ENCODE measurements at places on chromosomes 2 and 18. TPM values are rescaled to one million over a fixed set of nuclear protein-coding genes. Genes with fewer than 3 reads are reported as not detected.

Gene XIRP2
- 0.10 TPM for total RNA-seq

Gene DNAH7
- total RNA-seq, result 0.43 TPM

Gene SH3RF3
- 0.82 TPM for total RNA-seq

Gene CLEC4F
- not detected for total RNA-seq

Gene LYG2
- total RNA-seq, result not detected

Gene UGT1A8
- total RNA-seq, result 2.2 TPM

Gene FABP1
- total RNA-seq, result not detected

Gene TRIP12
- 80.7 TPM for total RNA-seq

Gene CYRIA
- total RNA-seq, result 1.3 TPM

Gene LRP2
- not detected for total RNA-seq

Gene HJURP
- 59.1 TPM for total RNA-seq

- no peak for DNase-seq
These were observed 232.8 kb downstream of the PIK3C3 start for GRCh38 chr18:42187611-42188380.

GRCh38 chr18:9103376-9103873, 926 bp downstream of the NDUFV2 start:
- no peak for DNase-seq

GRCh38 chr18:23977719-23978483, 36.7 kb upstream of the TTC39C start:
- DNase-seq, result no peak

- DNase-seq, result no peak
These were observed 20.3 kb upstream of the KDM3A start for GRCh38 chr2:86420913-86421312.

DNA sequence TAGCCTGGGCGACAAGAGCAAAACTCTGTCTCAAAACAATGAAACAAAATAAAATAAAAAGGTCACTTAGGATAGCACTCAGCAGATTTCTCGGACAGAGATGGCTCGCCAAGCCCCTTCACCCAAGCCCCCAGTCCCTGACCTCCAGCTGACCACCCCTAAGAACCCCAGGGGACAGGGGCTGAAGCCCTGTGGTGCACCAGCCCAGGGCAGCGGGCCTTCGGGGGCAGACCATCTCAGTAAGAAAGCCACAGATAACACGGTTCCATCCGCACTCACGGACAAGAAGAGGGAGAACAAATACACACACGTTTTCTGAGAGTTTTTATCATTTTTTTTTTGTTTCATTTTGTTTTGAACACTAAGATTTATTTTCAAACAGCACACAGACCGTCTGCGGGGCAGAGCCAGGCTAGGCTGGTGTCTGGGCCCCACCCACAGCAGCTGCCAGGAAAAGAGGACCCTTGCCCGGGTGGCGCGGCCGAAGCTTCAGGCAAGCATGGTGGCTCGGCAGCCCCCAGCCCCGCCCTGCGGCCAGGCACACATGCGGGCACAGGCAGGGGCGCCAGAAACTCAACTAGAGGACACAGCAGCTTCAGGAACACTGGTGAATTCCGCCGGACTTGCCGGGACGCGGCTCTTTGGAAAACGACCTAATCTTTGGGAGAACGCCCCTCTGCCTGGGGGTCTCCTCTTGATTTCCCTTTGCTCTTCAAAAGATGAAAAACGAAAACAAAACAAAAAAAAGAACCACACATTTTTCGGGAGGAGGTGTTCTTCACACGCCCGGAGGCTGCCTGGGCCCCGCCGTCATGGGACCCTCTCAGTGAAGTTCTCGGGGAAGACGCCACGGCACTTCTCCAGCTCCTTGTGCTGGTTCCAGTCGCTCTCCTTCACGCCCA, 59.0 kb downstream of the BIN1 start:
- no peak for DNase-seq

- peak; percentile 94 for DNase-seq
These were observed 209.4 kb upstream of the TRIB2 start for GRCh38 chr2:12507295-12507694.

- DNase-seq, result no peak
These were observed 150.3 kb upstream of the ZFP36L2 start for GRCh38 chr2:43376523-43377198.

DNA sequence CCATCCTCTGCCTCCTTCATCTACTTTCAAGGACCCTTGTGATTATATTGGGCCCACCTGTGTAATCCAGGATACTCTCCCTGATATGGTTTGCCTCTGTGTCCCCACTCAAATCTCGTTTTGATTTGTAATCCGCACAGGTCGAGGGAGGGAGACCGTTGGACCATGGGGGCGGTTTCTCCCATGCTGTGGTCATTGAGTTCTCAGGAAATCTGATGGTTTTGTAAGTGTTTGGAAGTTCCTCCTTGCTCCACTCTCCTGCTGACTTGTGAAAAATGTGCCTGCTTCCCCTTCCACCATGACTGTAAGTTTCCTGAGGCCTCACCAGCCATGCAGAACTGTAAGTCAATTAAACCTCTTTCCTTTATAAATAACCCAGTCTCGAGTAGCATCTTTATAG, 42.0 kb upstream of the EML6 start:
- DNase-seq, result no peak

DNA sequence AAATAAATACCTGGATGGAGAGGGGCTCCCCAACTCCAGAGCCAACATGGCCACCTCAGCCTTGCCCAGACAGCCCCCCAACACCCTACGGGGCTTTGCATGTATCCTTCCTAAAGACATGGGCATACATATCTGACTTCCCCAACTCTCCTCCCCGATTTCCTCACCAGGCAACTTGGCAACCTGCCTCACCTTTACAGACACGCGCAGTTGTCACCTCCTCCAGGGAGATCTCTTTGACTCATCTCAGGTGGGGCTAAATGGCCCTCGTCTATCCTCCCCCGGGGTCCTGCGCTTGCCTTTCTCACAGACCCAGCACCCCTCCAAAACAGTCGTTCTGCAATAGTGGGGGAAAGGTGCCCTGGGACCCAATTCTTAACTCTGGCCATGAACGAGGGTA, 10.6 kb upstream of the BIN1 start:
- DNase-seq, result no peak

DNA sequence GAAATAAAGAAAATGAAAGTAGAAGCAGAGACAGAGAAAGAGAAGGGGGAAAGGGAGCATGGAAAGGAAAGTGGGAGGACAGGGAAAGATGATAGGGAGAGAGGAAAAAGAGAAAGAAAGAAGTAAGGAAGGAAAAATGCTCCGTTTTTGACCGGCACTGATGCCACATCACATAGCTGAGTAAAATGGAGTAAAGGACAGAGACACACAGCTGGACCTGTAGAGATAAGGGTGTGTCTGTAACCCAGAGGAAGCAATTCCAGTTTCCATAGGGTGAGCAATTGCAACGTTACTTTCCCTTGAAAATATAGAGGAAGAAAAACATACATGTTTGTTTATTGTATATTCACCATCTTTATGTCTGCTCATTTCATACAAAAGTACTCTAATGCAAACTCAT, 1866.9 kb upstream of the PIK3C3 start:
- DNase-seq, result no peak

- no peak for DNase-seq
These were observed 242.7 kb upstream of the MYT1L start for GRCh38 chr2:2573658-2574293.

GRCh38 chr2:5980450-5981190, 288.4 kb downstream of the SOX11 start:
- DNase-seq, result no peak

DNA sequence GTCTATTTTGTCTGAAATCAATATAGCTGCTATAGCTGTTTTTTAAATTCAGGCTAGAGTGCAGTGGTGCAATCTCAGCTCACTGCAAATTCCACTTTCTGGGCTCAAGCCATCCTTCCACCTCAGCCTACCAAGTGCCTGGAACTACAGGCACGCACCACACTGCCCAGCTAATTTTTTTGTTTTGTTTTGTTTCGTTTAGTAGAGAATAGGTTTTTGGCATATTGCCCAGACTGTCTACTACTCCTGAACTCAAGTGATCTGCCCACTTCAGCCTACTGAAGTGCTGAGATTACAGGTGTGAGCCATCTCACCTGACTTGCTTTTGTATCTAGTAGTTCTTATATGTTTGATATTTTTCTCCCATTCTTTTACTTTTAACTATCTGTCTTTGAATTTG, 259.7 kb downstream of the CDH19 start:
- DNase-seq, result no peak

DNA sequence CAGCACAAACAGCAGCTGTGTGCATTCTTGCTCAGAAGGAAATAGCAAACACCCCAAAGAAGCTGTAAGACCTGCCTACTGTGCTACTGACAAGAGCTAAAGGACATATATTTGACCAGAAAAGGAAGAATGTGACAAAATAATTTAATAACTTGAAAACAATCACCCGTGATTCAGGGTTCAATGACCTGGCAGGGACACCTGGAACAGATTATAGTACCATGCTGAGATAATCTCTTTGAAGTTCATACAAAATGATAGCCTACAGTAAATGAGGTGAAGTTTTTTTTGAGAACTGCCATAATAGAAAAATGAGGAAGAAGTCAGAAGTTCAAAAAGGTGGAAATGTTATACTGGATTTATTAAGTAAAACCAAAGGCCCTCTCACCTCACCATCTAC, 324.8 kb upstream of the GULP1 start:
- no peak for DNase-seq

- no peak for DNase-seq
These were observed 34.8 kb upstream of the ITGAV start for GRCh38 chr2:186554850-186555671.

DNA sequence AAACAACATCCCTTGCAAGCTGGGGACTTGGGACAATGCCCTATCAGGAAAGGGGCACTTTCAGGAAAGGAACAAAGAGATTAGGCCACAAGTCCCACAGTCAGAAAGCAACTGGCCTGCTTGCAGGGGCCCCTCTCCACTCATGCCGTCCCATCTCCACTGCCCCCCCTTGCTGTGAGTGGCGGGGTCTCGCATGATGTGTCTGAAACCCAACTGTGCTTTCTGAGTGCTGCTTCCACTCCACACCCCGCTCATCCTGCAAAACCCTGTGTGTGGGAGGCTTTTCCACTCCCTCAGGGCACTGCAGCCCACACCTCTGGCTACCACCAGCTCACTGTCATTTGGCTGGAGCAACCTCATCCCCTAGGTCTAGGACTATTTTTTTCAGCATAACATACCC, 7.9 kb downstream of the HS6ST1 start:
- no peak for DNase-seq

GRCh38 chr2:161036926-161037325, 123.3 kb upstream of the TANK start:
- no peak for DNase-seq

- no peak for DNase-seq
These were observed 5.4 kb upstream of the KCNG2 start for GRCh38 chr18:79792096-79792987.

GRCh38 chr18:78975699-78976335, 3.8 kb upstream of the SALL3 start:
- no peak for DNase-seq

- no peak for DNase-seq
These were observed 11.6 kb downstream of the B3GNT2 start for GRCh38 chr2:62207491-62207890.

- peak; percentile 37 for DNase-seq
These were observed 1074.2 kb upstream of the ZEB2 start for GRCh38 chr2:145593991-145594614.
